Right atrium auricular region (tissue), 2 donors: ENCODE measurements at places on chromosomes 3 and 15. TPM values are rescaled to one million over a fixed set of nuclear protein-coding genes. Genes with fewer than 3 reads are reported as not detected.

Gene RBMS3
- total RNA-seq, result 27.3 TPM

Gene SOX2
- total RNA-seq, result 0.67 TPM

Gene TRH
- total RNA-seq, result not detected

Gene LINGO1
- total RNA-seq, result 9.4 TPM

Gene IL5RA
- 2.6 TPM for total RNA-seq

Gene SEMA6D
- 12.2 TPM for total RNA-seq

Gene GOLGA6L1
- total RNA-seq, result not detected

Gene ZNF860
- 0.28 TPM for total RNA-seq

Gene MKRN3
- 0.43 TPM for total RNA-seq

Gene LRRN1
- 0.24 TPM for total RNA-seq

Gene TTLL13
- total RNA-seq, result not detected

Gene FEZF2
- not detected for total RNA-seq

Gene ADCY5
- total RNA-seq, result 163 TPM

Gene MOBP
- total RNA-seq, result not detected

Gene THPO
- 0.55 TPM for total RNA-seq

Gene LDHAL6B
- total RNA-seq, result not detected

Gene SPTSSB
- total RNA-seq, result not detected

Gene ARPP21
- not detected for total RNA-seq

Gene GOLGA6L9
- 1.0 TPM for total RNA-seq

Gene IL17RB
- 1.1 TPM for total RNA-seq

Gene ZSCAN29
- 6.4 TPM for total RNA-seq

Gene THSD4
- total RNA-seq, result 41.2 TPM

Gene DGKG
- 25.1 TPM for total RNA-seq

Gene OIP5
- not detected for total RNA-seq

Gene ZNF660
- total RNA-seq, result 1.1 TPM

Gene NR1I2
- not detected for total RNA-seq

Gene CHRM5
- not detected for total RNA-seq

Gene CNOT10
- total RNA-seq, result 13.8 TPM

Gene C3orf70
- 2.6 TPM for total RNA-seq

Gene RHOV
- total RNA-seq, result not detected

Gene SERPINI1
- 2.0 TPM for total RNA-seq

Gene C3orf85
- not detected for total RNA-seq

Gene TXNRD3
- total RNA-seq, result 5.0 TPM

Gene LYZL4
- not detected for total RNA-seq
